ENCODE measurements at places on chromosomes 5 and 9.

DNA sequence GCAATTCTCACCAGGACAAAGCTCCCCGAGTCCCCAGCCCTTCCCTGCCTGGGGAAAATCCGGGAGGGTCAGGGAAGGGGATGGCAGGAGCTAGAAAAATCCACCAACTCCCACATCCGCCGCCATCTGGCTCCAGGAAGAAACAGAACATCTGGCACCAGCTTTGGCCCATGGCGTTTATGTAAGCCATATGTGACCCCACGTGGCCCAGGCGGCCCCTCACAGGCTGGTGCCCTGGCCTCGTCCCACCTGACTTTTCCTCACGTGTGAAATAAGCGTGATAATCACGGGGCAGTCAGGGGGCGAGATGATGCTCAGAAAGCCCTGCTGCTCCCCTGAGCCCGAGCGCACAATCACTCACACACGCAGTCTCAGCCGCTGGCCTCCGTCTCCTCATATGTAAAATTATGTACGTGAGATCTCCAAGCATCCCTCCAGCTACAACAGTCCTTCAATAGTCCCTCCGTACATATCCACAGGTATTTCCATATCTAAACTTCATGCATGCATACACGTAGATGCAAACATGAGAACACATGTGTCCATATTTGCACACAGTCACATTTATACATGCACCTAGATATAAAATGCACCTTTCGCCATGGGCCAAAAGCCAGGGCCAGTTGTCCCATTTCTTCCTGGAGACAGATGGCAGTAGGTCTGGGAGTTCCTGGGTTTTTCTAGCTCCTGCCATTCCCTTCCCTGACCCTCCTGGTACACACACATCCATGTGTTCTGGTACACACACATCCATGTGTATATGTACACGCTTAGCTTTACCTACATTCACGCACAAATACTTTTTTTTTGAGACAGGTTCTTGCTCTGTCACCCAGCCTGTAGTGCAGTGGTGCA is 28.9 kb downstream of the PLPP7 start:
- DNase-seq = no peak

DNA sequence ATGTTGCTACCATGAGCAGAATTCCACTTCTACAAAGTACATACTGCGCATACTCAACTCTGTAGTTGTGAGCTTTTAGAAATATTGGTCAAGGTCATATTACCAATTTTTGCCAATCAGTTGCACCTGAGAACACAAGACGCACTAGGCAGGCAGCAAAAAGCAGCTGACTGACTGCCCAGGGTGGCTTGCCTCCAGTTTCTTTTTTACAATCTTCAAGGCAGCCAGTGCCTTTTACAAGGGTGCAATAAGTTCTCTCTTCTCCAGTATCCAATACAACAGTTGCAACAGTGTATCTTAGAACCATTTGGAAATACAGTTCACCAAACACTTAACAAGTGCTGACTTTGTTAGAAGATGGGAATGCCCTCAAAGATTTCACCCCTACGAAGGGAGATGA is 16.1 kb upstream of the FOXB2 start:
- DNase-seq = no peak

- no peak for DNase-seq
Observed at GRCh38 chr5:156155598-156155997, 171.4 kb upstream of the SGCD start.

DNA sequence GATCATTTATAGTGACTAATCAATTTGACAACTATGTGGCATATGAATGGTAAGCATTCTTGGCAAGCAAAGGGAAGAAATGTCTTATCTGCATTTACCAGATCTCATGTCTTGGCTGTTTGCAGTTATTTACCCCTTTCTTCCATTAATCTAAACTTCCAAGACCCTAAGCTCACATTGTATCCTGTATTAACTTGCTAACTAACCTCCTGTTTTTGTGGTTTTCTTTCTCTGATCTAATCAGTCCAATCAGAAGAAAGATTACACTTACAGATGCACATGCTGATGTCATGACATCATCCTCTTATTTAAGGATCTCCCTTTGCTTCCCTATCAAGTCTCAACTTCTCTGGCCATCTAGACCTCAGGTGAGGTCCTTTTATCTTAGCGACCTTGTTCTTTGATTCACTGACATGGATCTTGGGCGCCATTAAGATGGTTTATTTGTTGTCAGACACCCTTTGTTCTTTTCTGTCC is 95.5 kb downstream of the F2RL2 start:
- DNase-seq = no peak

DNA sequence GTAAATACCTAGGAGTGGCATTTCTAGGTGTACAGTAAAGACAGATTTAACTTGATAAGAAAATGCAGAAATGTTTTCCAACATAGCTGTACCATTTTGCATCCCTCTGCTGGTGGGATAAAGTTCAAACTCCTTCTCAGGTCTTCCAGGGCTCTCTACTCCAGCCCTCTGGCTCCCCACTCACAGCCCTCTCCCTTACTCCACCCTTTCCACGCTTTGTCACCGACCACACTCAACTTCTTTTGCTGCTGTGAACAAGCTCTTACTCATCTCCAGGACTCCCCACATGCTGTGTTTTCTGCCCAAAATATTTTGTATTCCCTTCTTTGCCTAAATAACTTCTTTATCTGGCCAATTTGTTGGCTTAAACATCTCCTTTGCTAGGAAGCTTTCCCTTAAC is 90.6 kb upstream of the OSMR start:
- DNase-seq = no peak

DNA sequence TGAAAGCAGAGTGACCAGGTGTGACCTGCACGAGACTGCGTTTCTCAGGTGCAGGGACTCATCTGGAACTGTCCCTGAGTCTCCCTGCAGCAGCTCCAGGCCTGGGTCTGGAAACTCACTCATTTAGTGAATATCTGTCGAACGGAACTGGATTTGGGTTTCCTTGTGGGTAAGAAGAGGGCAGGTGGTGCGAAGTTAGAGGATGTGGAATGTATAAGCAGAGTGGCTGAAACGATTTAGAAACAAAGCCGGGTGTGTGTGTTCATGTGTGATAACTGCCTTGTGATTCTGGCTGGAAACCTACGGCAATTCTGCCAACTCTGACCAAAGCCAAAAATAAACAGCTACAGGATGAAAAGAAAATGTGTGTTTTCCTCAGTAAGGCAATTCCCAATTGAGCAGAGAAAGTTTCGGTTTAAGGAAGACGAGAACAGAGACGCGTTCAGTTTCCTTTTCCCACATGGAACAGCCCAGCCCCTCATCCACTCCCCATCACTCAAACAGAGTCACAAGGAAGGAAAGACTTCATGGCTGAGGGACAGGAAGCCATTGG is 130.3 kb downstream of the NSG2 start:
- no peak for DNase-seq
